Cardiac atrium fibroblast (primary cell): ENCODE measurements at places on chromosomes 13 and 19. TPM values are rescaled to one million over a fixed set of nuclear protein-coding genes. Genes with fewer than 3 reads are reported as not detected.

Gene ADM5
- total RNA-seq: 0.72 TPM in 1 of 2 replicates, not detected in the other

Gene PROZ
- total RNA-seq: not detected in 2 replicates

Gene C19orf33
- total RNA-seq: not detected in 2 replicates

Gene SIGLEC11
- total RNA-seq: not detected in 2 replicates

Gene LPAR6
- total RNA-seq: 5.4 and 8.3 TPM in 2 replicates

Gene AMH
- 0.32 TPM in 1 of 2 replicates, not detected in the other for total RNA-seq

Gene MLLT1
- 26.7 and 27.2 TPM in 2 replicates for total RNA-seq

Gene DHDH
- not detected in 2 replicates for total RNA-seq

Gene ZNF416
- 4.0 and 8.1 TPM in 2 replicates for total RNA-seq

Gene UBL3
- 6.7 and 10.2 TPM in 2 replicates for total RNA-seq

Gene FUT3
- total RNA-seq: not detected in 2 replicates

Gene OVOL3
- total RNA-seq: not detected in 2 replicates

Gene TPT1
- 2,682 and 2,735 TPM in 2 replicates for total RNA-seq

Gene CRB3
- total RNA-seq: not detected in 2 replicates

Gene FXYD3
- total RNA-seq: not detected in 2 replicates

Gene MBD3L2
- total RNA-seq: not detected in 2 replicates

Gene MISP3
- total RNA-seq: 0.65 TPM in 1 of 2 replicates, not detected in the other

Gene MRPL54
- total RNA-seq: 51.7 and 57.4 TPM in 2 replicates

Gene ERF
- total RNA-seq: 51.8 and 66.6 TPM in 2 replicates

Gene ERICH6B
- total RNA-seq: not detected in 2 replicates

Gene LGALS4
- total RNA-seq: not detected in 2 replicates

Gene ZNF544
- total RNA-seq: 13.4 and 64.2 TPM in 2 replicates

Gene PSG11
- not detected in 2 replicates for total RNA-seq

Gene SNAPC2
- 31.8 and 34.7 TPM in 2 replicates for total RNA-seq

Gene SERPINE3
- not detected in 2 replicates for total RNA-seq

Gene ZNF154
- 2.0 and 2.6 TPM in 2 replicates for total RNA-seq

Gene TLE6
- 0.36 and 2.8 TPM in 2 replicates for total RNA-seq
